ENCODE measurements at places on chromosomes 6 and 20.

DNA sequence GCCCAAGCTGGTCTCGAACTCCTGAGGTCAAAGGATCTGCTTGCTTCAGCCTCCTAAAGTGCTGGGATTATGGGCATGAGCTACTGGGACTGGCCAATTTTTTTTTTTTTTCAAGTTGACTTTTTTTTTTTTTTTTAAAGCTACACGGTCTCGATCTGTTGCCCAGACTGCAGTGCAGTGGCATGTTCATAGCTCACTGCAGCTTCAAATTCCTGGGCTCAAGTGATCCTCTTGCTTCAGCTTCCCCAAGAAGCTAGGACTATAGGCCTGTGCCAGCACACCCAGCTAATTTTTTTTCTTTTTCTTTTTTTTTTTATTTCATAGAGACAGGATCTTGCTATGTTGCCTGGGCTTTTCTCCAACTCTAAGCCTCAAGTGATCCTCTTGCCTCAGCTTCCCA is 59.5 kb downstream of the NCOA3 start:
- DNase-seq: no peak

- no peak for DNase-seq
These were observed 51.2 kb upstream of the FANCE start for GRCh38 chr6:35400901-35401311.

GRCh38 chr20:13809373-13809772 is 24.5 kb downstream of the NDUFAF5 start:
- no peak for DNase-seq

GRCh38 chr20:3863317-3863716 is 16.7 kb downstream of the MAVS start:
- no peak for DNase-seq

All from activated CD8-positive, alpha-beta memory T cell treated with anti-CD3 and anti-CD28 coated beads for 1 hour (primary cell).